Hair follicular keratinocyte (primary cell): ENCODE measurements at places on chromosomes 5 and 9. TPM values are rescaled to one million over a fixed set of nuclear protein-coding genes. Genes with fewer than 3 reads are reported as not detected.

Gene CENPP
- 3.9 and 8.6 TPM in 2 replicates for total RNA-seq

Gene KYAT1
- 12.5 and 19.3 TPM in 2 replicates for total RNA-seq

Gene WDR38
- not detected in 2 replicates for total RNA-seq

Gene BARHL1
- total RNA-seq, result not detected in 2 replicates

Gene SPEF2
- 0.46 and 2.3 TPM in 2 replicates for total RNA-seq
